ENCODE measurements at places on chromosomes 3 and 15.

DNA sequence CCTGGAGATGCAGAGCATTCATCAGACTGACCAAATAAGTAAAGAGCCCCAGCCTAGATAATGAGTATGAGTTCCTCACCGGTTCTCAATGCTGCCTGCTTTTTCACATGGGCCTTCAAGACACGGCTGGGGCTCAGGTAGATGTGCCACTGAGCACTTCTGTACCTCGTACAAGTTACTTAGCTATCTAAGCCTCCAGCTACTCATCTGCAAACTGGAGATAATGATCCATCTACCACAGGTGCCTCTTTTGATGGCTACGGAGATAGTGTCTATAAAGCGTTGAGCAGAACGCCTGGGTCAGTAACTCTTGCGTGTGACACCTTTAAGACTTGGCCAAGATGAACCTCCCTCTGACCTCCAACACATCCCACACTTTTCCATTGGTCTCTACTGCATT, 56.3 kb downstream of the CCR4 start:
- no peak for DNase-seq

GRCh38 chr15:38674448-38674847, 109.8 kb upstream of the RASGRP1 start:
- DNase-seq, result no peak

DNA sequence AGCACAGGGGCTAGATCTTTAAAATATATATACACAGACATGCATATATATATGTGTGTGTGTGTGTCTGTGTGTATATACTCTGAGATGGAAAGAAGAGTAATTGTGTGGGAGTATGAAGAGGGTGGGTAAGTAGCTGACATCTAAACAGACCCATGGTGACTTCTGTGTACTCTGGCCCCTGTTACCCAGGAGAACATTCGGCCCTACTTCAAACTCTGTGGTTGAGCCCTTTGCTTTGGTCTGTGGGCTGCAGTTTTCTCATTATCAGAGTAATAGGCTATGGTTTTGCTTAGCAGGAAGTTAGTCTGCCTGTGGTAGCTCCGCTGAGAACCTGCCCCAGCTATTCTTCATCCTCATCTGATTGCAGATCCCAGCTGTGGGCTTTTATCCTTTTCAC, 141.4 kb downstream of the RBPMS2 start:
- DNase-seq, result no peak

- no peak for DNase-seq
These were observed 19.5 kb downstream of the RAF1 start for GRCh38 chr3:12644331-12644937.

- DNase-seq, result no peak
These were observed 68.0 kb upstream of the NDUFB4 start for GRCh38 chr3:120528163-120528562.

GRCh38 chr15:74769463-74770025, 12.3 kb upstream of the CSK start:
- DNase-seq, result no peak
